ENCODE measurements at places on chromosomes 12 and 14.

DNA sequence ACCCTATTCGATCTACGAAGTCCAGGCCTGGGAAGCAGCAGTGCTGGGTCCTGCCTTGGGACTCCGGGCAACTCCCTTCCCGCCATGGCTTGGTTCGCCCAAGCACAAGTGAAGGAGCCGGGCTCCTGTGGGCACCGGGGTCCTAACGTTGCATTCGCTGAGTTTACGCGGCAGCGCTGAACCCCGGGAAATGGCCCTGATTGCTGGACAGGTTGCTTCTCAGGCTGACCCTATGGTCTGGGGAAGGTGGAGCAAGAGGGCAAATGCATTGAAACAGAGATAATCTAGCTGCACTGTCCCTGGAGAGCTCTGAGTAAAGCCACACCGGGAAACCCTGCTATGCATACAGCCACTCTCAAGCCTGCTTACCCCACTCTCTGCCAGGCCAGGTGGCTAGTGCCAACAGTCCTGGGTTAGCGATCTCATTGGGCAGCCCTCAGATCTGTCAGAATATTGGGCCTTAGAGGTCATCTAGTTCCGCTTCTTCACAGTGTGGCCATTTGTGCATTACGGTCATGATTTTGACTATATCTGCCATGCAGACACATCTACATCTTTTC is 11.3 kb downstream of the SYNE3 start:
- no peak for DNase-seq

DNA sequence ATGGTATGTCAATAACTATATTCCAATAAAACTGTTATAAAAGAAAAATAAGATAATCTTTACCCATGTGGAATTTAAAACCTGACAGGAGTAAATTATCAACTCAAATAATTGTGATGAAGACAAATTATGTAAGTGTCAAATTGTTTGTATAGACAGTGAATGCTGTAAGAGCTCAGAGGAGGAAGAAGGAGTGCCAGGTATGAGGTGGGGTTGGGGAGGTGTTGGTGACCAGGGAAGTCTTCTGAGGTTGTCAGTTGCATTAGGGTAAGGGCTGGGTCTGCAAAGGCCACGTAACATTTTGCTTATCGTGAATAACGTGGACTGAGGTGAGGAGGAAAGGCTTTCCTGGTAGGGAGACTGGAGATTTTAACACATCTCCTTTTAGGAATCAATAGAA is 2.5 kb upstream of the MAX start:
- no peak for DNase-seq

- DNase-seq = no peak
Measured at GRCh38 chr12:47408171-47408871, 297.5 kb downstream of the RPAP3 start.

DNA sequence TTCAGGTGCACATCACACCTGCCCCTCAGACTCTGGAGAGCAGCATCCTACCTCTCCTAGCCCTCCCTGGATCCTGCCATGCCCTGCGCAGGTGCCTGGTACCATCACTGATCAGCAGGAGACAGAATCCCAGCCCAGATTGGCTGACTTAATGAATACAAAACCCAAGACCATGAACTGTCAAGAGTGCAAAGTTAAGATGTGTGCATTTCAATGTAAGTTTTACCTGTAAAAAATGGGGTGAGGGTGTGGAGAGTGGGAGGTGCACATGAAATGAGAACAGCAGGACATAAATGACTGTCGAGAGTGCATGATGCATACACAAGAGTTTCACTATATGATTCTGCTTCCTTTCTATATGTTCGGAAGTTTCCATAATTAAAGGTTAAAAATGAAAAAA is 57.9 kb upstream of the GPR68 start:
- no peak for DNase-seq

DNA sequence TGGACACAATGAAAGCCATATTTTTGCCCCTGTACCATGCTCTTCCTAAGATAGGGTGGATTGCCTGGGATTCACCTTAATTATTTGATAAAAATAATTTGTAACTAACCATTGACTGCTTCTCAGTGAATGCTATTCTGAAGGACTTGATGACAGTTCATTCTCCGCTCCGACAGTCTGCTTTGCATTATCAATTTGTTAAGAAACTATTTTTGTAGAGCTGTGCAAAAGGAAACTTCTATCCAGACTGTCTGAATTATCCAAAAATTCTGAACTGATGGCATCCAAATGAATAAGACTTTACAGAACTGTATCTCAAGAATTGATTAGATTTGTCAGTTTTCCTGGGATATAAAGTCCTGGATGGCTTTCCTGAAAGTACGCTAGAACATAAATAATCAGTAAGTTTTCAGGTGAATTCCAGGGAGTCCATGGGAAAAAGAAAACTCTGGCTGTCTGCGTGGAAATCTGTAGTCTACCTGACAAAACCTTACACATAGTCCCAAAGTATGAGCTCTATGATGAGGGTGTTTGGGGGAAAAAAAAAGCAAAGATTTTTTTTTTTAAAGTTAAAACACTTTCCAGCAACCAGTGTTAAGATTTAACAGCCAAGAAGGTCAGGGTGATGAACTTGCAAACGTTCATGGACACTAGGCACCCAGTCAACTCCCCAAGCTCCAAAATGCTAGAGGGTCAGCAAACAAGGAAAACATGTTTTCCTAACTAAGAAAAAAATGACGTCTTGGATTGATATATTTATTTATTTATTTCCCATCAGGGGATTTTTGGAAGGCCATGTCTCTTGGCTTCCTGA is 291.1 kb upstream of the TBX3 start:
- no peak for DNase-seq

DNA sequence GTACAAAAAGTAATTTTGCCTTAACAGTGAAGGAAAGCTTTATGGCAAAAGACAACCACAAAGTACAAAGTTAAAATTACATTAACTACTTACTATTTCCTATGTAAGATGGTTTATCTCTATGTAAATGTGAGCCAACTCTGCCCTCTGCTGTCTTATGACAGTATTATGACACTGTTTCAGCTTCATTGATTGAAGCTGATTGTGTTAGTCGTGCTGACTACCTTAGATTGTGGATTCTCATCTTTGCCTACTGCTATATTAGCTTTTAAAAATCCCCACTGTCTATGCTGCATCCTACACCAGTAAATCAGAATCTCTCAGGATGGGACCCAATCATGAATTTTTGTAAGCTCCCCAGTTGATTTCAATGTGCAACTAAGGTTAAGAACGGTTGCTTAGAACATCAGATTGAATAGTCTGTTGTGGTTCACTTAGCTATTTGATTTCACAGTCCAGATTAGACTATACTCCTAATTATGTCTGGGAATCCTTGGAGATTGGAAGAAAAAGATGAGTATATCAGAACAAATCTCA is 12.2 kb upstream of the SPTB start:
- peak; percentile 46 for DNase-seq

DNA sequence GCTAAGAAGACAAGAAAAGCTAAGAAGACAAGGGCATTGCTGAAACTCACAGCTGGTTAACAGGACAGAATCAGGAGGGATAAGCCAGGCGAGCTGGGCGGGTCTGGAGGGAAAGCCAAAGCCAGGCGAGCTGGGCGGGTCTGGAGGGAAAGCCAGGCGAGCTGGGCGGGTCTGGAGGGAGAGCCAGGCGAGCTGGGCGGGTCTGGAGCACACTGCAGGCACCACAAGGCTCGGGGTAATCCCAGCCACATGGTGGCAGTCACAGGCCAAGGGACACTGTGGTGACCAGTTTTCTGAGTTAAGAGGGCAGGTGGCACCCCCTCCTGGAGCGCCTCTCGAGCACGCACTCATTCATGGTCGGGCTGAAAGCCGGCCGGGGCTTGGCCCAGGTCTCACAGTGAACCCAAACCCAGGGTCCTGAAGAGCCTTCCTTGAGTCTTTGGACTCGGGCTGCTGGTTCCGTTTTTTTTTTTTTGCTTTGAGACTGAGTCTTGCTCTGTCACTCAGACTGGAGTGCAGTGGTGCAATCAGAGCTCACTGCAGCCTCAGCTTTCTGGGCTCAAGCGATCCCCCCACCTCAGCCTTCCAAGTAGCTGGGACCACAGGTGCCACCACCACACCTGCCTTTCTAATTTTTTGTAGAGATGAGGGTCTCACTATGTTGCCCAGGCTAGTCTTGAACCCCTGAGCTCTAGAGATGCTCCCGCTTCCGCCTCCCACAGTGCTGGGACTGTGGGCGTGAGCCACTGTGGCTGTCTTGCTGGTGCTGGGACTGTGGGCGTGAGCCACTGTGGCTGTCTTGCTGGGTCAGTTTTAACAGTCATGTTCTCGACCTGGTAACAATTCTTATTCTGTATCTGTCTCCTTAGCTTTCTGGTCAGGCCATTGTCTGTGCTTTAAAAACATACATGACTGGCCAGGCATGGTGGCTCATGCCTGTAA is 40.2 kb downstream of the HSP90AA1 start:
- DNase-seq = peak; percentile 93

- DNase-seq = no peak
Measured at GRCh38 chr12:121277374-121277759, 19.1 kb downstream of the CAMKK2 start.

DNA sequence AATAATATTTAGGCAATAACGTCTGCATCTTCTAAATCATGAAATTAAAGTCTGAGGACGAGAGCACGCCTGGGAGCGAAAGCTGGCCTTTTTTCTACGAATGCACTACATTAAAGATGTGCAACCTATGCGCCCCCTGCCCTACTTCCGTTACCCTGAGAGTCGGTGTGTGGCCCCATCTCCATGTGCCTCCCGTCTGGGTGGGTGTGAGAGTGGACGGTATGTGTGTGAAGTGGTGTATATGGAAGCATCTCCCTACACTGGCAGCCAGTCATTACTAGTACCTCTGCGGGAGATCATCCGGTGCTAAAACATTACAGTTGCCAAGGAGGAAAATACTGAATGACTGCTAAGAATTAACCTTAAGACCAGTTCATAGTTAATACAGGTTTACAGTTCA is 19.3 kb downstream of the CKB start:
- no peak for DNase-seq

DNA sequence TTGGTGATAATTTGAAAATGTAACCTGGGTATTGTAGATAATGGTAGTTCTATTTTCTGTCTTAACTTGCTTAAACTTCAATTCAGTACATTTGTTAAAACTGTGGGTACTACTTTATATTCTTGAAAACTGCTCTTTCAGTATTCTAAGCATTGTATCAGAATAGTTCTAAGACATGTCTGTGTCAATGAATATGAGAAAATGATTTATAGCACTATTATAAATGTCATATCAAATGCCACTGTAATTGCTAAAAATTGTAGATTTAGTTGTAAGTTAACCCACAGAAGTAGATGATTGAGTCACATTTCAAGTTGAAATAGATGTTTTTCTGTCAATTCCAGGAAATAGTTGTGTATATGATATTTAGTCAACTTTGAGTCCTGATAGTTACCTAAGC is 2.4 kb downstream of the NAA30 start:
- no peak for DNase-seq

DNA sequence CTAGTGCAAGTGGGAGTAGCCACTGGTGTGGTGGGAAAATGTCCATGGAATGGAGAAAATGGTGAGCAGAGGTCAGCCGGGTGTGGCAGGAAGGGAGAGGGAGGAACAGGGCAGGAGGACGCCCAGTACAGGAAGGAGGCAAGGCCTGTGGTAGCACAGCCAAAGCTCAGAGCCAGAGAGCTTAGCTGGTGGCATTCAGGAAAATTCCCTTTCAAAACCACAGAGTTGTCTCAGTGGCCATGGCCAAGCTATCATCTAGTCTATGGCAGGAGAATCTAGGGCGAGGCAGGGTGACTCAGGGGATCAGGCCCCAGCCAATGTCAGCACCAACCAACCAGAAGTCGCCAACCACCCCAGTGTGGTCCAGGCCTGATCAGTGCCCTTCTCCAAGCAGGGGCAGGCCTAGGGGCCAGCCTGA is 67.7 kb upstream of the DDX11 start:
- no peak for DNase-seq

GRCh38 chr12:123139926-123140675 is 10.8 kb downstream of the PITPNM2 start:
- DNase-seq = no peak

DNA sequence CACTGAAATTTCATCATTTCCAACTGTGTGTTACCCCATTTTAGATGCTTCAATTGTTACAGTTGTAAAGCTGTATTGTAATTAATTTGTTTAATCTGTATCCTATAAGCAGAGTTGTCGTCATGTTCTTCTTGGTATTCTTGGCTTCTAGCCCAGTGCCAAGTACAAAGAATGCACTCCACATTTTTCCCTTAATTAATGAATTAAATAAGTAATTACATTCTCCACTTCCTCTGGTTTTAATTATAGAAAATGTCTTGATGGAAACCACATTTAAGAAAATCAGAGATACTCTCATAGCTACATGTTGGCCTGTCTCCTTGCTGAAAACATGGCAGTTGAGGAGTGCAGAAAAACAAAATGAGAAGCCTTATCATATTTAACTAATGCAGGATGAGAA is 746 bp downstream of the DNAI7 start:
- no peak for DNase-seq

DNA sequence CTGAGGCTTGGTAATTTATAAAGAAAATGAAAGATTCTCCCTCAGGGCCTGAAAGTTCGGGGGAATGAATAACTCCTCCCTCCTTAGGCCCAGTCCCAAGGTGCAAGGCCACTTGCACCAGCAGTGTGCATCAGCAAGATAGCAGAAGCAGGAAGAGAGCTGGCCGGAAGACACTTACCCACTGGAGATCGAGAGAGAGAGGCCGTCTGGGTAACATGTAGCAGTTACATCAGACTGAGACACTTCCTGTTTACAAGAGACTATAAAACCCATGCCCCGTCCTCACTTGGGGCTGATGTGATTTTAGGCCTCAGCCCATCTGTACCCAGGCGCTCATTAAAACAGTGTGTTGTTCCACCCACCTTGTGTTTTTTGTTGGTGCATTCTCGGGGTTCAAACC is 85.2 kb downstream of the TMTC3 start:
- DNase-seq = no peak

- DNase-seq = no peak
Measured at GRCh38 chr12:77847060-77847541, 16.4 kb downstream of the NAV3 start.

GRCh38 chr14:94395282-94395887 is 7.0 kb upstream of the SERPINA1 start:
- DNase-seq = no peak

DNA sequence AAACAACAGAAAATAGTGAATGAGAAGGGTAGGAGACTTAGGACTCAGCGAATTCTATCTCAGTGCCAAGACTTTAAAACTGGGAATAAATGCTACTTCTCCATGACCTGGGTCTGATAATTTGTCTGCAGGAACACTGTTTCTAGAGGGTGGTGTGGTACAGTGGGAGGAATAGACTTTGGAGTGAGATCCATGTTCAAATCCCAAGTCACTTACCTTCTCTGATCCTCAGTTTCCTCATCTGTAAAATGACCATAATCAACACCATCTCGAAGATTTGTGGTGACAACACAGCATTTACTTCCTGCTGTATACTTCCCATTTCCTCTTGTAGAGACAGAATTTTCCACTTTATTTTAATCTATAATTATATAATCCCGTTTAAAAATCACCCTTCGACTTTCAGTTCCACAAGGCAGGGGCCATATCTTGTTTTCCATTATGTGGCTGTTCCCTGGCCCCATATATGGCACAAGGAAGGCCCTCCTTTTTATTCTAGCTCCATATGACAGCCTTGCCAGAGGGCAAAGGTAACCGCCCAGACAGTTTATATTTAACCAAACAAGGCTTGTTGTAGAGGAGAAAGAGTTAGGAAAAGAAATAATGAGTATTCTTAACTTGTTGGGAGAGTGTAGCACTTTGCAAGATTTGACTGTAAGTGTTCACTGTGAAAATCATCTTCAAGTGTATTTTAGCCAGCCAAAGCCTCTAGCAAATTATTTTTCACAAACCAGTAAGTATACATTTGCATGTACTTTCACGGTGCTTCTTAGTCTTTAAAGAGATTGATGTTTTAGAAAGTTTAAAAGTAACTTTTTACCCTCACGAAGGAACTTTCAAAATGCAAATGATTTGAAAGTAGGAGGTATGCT is 243.1 kb downstream of the AKAP6 start:
- no peak for DNase-seq

- no peak for DNase-seq
Measured at GRCh38 chr14:25868521-25869314, 729.1 kb downstream of the NOVA1 start.

All from NCI-H2107 (cell line).